ENCODE measurements at places on chromosomes 2 and 18.
A peak's percentile ranks its signal among the peaks of the same experiment; 100 is the strongest.

DNA sequence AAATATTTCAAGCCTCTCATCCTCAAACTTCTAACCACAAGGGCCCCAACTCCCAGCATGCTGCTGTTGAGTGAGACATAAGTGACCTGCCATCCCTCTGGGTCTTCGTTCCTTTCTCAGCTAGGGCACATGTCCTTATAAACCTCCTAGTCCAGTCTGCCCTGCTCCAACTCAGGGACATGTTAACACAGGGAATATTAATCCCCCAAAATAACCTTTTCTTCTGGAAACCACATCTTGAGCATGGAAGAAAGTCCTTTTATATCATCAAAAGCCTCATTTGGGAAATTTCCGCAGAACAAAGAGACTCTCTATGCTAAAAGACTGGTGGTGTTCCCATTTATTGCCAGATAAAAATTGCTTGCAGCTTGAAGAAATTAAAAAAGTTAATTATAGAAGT lies 14.4 kb downstream of the TNP1 start:
- DNase-seq: no peak

- no peak for DNase-seq
These were observed 50.9 kb downstream of the ZEB2 start for GRCh38 chr2:144468823-144469595.

DNA sequence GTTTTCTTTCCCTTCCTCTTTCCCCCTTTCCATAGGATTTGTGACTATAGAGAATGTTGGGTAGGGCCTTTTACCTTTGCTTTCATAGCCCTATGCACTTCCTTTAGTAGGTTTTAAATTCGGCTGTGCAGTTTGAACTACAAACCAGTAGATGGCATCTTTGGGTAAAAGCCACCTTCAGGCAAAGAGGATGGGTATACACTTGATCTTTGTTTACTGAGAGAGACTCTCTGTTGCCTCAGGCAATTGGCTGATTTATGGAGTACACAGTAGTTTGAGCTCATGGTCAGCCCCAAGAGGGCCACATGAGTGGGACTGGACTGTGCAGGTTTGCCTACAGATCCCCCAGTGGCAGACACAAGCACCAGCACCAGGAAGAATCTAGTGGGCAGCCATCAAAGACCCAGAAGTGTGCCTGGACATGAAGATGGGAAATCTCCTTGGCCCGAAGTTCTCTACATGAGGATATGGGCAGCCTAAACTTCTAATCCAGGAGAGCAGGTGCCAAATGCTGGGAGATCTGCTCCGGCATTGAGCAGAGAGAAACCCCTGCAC lies 1304.3 kb upstream of the DDX18 start:
- DNase-seq: peak; percentile 0

- DNase-seq: no peak
These were observed 37.0 kb downstream of the FIGN start for GRCh38 chr2:163698857-163699256.

GRCh38 chr18:49081511-49082155 lies 130.9 kb upstream of the SMAD7 start:
- no peak for DNase-seq

- DNase-seq: no peak
These were observed 90.2 kb downstream of the BCL11A start for GRCh38 chr2:60463249-60463648.

DNA sequence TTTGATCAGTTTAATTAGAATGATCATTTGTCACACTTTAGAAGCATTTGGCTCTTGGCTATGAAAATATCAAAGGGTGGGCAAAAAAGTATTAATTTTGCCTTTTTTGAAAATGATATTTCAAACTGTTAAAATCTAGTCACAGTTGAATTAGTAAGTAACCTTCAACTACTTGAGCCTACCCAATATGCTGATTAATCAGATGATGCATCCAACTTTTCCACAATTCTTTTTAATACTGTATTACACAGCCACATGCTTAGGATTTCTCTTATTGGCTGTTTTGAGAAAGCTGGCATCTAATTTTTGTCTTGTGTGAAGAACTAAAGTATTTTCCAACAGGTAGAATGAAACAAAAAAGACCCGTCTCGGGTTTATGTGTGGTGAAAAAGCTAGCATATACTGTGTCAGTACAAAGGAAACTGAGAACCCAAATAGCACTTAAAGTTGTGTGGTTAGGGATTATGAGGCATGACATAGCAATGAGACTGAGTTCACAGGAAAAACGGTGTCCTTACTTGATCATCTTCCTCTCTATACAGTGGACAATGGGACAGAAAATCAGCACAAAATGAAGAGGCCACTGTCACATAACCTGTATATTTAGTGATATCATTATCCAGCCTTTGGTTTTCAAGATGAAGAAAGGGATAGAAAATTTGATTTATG lies 11.7 kb downstream of the OSBPL6 start:
- DNase-seq: no peak

GRCh38 chr2:150860301-150860700 lies 372.8 kb upstream of the RND3 start:
- no peak for DNase-seq

DNA sequence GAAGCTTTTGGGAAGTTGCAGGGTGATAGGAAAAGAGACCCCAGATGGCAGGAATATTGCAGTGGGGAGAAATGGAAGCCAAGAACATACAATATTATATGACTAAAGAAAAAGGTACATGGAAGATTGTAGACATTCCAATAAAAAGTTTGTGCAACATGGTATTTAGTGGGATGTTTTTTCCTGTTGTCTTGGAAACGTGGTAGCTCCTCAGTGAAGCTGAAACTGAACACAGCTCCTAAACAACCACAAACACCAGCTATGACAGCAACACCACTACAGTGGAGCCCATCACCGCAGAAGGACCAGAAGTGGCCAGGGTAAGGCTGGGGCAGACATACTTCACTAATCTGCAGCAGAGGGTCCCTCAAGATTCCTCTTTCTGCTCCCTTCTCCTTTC lies 246.8 kb downstream of the CDH20 start:
- DNase-seq: no peak

DNA sequence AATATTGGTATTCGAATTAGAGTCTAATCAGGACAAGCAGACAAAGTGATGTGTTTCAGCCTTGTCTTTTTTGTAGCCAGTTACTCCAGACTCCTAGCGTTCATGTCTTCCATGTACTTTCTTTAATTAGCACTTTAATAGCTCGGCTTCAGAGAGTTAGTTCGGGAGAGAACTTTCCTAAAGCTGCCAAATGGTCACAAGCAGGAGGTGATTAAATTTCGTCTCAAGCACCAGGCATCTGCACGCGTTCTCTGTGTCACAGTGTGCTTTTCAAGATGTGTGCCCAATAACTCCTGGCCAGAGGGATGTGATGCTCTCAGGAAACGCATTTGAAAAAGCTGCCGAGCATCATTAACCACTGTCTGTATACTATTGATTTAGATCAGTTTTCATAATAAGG lies 790.8 kb downstream of the SOCS6 start:
- DNase-seq: no peak

DNA sequence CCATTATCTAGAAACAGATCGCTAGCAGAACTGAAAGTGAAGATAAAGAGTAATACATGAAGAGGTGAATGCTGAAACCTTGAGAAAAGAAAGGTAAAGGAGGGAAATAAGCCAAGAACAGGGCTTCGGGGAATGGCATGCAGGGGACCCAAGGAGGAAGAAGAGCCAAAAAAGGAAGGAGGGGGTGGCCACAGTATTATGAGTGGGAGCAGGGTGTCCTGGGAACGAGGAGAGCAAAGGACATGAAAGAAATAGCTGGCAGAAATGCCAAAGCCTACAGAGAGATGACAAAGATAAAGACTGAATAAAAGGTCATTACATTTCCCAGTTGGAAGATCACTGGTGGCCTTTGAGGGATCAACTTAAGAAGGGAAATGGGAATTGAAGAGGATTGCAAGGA lies 82.9 kb downstream of the ACTR3 start:
- no peak for DNase-seq

GRCh38 chr2:149058936-149059335 lies 20.4 kb downstream of the LYPD6B start:
- no peak for DNase-seq

GRCh38 chr2:143875295-143876233 lies 644.4 kb downstream of the ZEB2 start:
- DNase-seq: no peak

GRCh38 chr18:26628017-26628416 lies 79.7 kb upstream of the KCTD1 start:
- no peak for DNase-seq

GRCh38 chr18:11866764-11867163 lies 15.6 kb downstream of the CHMP1B start:
- no peak for DNase-seq

Measured in activated CD4-positive, alpha-beta T cell treated with anti-CD3 and anti-CD28 coated beads, Interleukin-2, Interleukin-4, amounts not matched to agents 100 ng/mL and 50 ng/mL, durations not matched to agents 16 hours and 8 hours (primary cell).